ENCODE measurements at places on chromosomes 11 and 22.
A peak's percentile ranks its signal among the peaks of the same experiment; 100 is the strongest.

- no peak for DNase-seq
Measured at GRCh38 chr11:120880498-120881175, 143.3 kb upstream of the TBCEL start.

DNA sequence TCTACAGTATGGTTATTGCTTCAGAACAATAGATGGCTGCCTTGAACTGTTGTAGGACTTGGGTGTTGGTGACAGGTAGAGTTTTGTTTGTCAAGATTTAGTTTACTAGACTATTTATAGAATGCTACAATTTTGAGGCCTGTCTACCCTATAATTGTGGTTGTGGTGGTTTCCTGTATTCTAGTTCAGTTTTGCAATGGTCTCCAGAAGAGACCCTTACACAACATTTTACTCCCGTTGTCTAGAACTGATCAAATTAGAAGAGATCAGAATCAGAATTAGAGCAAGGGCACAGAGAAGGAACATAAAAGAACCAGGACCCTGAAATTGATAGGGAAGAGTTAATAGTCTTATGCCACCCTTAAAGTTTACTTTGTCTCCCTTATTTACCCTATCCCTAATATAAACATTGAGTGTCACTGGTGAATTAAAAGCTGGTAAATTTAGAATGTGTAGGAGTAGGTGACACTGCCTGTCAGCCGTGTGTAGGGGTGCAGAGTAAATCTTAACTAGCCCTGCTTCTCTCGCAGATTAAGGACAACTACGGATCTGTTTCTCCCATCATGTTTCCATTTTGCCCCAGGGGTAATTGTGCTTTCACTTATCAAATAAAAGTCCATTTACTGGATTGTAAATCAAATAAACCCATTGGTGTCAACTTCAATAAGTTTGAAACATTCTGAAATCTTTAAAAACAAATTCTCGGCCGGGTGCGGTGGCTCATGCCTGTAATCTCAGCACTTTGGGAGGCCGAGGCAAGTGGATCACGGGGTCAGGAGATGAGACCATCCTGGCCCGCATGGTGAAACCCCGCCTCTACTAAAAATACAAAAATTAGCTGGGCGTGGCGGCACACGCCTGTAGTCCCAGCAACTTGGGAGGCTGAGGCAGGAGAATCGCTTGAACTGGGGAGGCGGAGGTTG lies 10.9 kb upstream of the PHLDB1 start:
- DNase-seq = no peak

DNA sequence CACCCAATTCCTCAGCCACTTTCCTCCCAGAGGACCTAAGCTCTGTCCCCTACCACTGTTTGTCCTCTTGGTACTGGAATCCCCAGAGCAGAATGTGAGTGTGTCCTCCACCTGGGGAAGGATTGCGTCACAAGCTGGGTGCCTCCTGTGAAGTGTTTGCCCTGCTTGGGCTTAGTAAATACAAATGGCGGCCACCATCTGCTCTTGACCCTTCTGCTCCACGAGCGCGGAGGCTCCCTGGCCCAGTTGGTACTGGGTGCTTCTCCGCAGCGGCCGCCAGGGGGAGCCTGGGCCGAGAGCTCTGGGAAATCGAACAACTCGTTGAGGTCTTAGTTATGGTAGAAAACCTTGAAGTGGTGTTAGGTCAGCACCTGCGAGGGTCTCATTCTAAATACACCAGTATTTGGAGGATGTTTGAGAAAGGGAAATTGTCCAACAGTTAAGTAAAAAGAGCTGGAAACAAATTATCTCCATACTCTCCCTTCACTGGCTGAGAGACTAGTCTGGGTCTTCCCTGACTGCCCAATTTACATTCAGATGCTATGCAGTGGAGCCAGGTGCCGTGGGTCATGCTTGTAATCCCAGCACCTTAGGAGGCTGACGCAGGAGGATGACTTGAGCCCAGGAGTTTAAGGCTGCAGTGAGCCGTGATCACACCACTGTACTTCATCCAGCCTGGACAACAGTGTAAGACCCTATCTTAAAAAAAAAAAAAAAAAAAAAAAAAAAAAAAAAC lies 74.6 kb upstream of the TEAD1 start:
- DNase-seq = peak; percentile 75

- no peak for DNase-seq
Measured at GRCh38 chr11:65016705-65017104, 2.7 kb downstream of the ARL2 start.

GRCh38 chr11:64842851-64843685 lies 1.4 kb downstream of the CDC42BPG start:
- no peak for DNase-seq

DNA sequence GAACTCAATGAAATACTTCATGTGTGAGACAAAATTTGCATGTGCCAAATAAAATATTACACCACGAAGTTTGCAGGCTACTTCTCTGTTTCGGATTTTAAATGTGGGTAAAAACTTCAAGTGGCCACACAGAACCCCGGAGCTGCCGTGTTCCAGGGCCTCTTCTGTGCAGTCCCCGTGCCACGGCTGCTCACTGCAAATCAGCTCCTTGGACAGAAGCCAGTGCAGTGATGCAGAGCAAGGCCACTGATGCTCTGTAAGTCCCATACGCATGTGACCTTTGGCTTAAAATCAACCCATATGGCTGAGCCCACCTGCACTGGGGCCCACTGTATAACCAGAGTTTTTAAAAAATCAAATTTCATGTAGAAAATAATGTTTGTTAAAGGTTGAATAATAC lies 1309.4 kb downstream of the TBC1D22A start:
- DNase-seq = no peak

DNA sequence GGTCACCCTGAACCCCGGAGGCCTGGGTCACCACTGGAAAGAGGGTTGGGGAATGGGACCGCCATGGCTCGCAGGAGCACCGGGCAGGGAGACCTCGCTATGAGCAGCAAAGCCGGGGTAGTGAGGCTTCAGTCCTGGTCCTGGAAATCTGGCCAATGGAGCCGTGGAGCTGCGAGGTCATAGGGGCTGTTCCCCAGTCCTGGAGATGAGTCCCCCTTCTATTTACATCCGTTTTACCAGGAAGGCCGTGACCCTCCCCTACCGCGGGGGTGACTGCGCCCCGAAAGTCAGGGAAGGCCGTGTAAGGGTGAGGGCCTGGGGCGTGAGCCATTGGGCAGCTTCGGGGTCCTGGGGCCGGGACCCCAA lies 449 bp downstream of the PIDD1 start:
- DNase-seq = no peak

- peak; percentile 44 for DNase-seq
Measured at GRCh38 chr22:39219071-39220039, 25.4 kb downstream of the PDGFB start.

- no peak for DNase-seq
Measured at GRCh38 chr11:71936825-71937224, 8.0 kb downstream of the RNF121 start.

- DNase-seq = no peak
Measured at GRCh38 chr22:27687984-27688545, 113.5 kb downstream of the MN1 start.

GRCh38 chr22:50080077-50080465 lies 5.2 kb downstream of the MLC1 start:
- no peak for DNase-seq

DNA sequence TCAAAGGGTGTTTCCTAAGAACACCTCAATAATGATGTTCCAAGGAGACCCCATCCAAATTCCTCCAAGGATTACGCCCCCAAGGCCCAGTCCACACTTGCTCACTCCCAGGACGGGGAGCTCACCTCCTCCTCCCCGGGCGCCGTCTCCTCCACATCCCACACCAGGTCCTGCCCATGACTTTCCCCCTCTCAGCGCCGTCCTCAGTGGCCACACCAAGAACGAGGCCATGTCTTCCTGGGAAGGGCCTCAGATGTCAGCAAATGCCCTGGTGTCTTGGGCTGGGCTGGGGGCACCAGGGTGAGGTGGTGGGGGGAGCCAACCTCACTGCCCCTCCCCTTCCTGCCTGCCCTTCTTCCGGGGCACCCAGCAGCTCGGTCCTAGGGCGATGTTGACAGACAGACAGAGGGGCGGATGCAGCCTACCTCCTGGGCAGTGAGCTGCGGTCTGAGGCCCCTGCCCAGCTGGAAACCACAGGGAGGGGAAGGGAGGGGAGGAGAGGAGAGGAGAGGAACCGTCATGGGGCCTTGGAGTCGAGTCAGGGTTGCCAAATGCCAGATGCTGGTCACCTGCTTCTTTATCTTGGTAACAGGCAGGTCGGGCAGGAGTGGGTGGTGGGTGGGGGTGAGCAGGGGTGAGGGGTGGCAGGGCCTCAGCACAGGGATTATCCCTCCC lies at the start of the genes C11orf21 and TSPAN32:
TSS of gene C11orf21 (minus strand) at position 288 of the 675 bp plus-strand sequence. CDS start at position 178, 110 bp downstream.
TSS of gene TSPAN32 (plus strand) at position 383 of the 675 bp plus-strand sequence. CDS start at position 520, 137 bp downstream.
- DNase-seq = peak; percentile 84

DNA sequence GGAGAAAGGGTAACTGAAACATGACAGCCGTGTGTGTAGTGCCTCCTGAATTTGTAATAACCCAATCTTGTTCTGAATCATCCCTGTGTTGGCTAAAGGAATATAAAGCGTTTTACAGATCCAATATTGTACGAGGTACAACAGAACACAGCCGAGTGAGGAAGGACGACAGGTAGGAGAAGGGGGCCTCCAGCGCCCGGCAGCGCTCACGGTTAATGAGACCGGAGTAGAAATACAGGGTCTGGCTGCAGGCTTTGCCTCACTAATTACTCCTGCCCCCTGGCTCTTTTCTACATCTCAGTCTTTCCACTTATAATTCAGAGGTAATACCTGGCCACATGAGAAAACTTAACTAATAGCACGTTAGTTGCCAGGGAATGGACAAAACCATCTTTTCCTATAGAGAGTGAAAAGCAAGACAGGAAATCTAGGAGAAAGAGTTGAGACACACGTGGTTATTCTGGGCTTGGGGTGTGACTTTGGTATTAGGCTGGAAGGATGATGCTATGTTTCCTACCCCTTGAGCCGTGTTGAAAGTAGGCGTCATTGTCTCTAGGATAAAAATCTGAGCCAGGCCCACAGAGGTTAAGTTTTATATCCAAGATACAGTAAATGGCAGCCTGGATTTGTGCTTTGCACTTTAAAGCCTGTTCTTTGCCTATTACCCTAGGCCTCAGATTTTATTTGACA lies 54.1 kb downstream of the GRIK4 start:
- DNase-seq = no peak

GRCh38 chr22:42560781-42561180 lies 7.0 kb downstream of the SERHL2 start:
- no peak for DNase-seq

- DNase-seq = no peak
Measured at GRCh38 chr22:26462051-26462450, 21.5 kb downstream of the HPS4 start.

- no peak for DNase-seq
Measured at GRCh38 chr11:26823963-26824362, 102.1 kb upstream of the SLC5A12 start.

GRCh38 chr11:11519184-11519583 lies 102.6 kb downstream of the GALNT18 start:
- DNase-seq = no peak

DNA sequence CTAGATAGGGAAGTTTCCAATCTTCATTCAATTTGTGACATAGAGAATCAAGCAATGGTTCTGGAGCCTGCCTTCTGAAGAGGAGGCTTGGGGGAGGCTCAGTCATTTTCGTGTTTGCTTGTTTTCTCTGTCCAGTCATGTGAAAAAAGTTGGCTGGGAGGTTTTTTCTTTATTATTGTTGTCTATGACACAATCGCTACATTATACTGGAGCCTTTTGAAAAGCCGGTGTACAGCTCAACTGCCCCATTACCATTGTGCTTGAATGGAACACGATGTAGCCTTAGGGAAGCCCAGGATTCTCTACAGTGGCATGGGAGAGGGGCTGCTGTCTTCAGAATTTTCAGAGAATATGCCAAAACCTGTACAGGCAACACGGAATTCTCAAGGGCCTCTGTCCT lies 57.9 kb upstream of the NCAM1 start:
- no peak for DNase-seq

GRCh38 chr11:29025001-29025400 lies 916.8 kb downstream of the METTL15 start:
- DNase-seq = no peak

DNA sequence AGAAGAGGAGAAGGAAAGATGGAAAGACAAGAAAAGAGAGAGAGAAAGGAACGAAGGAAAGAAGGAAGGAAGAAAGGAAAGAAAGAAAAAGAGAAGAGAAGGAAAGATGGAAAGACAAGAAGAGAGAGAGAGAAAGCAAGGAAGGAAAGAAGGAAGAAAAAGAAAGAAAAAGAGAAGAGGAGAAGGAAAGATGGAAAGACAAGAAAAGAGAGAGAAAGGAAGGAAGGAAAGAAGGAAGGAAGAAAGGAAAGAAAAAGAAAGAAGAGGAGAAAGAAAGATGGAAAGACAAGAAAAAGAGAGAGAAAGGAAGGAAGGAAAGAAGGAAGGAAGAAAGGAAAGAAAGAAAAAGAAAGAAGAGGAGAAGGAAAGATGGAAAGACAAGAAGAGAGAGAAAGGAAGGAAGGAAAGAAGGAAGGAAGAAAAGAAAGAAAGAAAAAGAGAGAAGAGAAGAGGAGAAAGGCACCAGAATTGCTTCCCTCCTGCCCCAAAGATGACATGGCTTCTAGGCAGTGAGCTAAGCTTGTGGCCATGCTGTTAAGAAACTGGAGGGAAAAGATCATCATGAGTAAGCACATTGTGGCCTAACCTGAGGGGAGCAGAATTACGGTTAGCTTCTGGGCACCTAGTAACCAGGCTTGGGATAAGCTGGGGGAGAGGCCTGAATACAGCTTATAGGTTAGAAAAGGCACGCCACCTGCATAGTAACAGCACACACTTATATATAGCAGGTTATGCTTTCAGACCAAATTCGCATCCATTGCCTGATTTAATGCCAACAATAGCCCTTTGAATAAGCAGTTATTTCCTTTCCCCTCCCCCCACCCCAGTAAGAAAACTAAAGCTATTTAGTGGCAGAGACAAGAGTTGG lies 2.3 kb upstream of the ST3GAL4 start:
- DNase-seq = no peak

DNA sequence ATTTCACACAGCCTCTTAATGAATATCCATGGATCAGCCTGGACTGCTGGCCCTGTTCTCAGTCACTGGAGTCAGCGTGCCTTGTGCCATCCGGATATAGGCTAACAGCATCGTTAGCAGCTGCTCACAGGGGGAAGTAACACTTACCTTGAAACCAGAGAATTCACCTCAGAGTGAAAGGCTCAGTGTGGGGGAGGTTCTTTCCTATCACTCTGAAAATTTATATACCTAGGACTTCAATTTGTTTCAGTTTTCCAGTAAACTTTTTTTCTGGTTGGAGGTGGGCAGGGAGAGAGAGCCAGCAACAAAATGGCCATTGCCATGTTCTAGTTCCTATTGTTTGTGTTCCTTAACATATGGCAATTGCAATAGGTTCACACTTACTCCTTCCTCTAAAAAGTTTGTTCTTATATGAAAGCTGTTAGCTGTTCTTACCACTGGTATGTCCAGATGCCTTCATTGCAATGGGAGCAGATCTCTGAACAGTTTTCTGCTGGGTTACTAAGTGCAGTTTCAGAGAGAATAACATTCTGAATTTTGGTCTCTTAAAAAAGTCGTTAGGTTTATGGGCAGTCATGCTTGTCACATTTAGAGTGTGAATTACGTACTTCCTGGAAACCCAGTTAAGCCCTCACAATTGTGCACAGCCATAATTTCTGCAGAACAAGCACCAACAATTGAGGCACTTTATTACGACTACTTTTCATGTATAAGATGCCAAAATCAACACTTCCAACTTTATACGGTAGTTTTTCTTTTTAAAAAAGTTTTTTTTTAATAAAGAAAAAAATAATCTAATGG lies 247.6 kb downstream of the CADM1 start:
- no peak for DNase-seq

GRCh38 chr11:20363500-20364340 lies at the start of gene HTATIP2:
Gene HTATIP2, plus strand, starts transcription at chr11:20363714. Its CDS starts 524 bp downstream, at chr11:20364238.
- DNase-seq = peak; percentile 91

- no peak for DNase-seq
Measured at GRCh38 chr11:112885744-112886433, 75.3 kb upstream of the NCAM1 start.

GRCh38 chr11:46055371-46055770 lies 65.9 kb downstream of the PHF21A start:
- no peak for DNase-seq

GRCh38 chr22:47036936-47037485 lies 274.6 kb downstream of the TBC1D22A start:
- DNase-seq = no peak

Measured in activated effector memory CD4-positive, alpha-beta T cell treated with anti-CD3 and anti-CD28 coated beads, Interleukin-2, amount 50 U/mL, for 16 hours (primary cell).